ENCODE measurements at places on chromosomes 5 and 9.

DNA sequence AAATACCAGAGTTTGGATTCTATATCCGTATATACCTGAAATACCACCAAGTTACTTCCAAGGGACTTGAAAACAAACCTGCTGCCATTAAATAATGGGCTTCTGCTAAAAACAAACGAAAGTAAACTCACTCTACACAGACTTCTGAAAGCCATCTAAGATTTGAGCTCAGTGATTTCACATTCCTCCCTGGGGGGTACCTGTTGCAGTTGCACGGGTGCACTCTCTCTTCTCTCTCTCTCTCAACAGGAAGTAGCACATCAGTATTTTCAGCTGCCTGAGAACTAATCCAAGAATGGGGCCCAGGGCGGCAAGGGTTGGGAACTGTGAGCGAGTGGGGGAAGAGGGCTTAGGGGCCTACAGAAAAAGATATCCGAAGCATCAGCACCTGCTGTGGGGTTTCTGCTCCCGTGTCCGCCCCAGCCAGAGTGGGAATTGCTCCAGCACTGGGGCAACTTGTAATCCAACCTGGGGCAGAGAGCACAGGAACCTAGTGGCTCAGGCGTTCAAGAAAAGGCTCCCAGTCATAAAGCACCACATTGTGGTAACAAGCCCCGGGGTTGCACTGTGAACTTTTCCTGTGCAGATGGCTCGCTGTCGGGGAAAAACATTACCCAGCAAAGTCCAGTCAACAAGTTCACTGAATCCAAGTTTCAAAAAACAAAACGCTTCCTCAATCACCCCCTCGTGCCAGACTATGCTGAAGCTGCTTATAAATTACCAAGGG, 99.8 kb downstream of the EFNA5 start:
- peak; percentile 13 for DNase-seq

DNA sequence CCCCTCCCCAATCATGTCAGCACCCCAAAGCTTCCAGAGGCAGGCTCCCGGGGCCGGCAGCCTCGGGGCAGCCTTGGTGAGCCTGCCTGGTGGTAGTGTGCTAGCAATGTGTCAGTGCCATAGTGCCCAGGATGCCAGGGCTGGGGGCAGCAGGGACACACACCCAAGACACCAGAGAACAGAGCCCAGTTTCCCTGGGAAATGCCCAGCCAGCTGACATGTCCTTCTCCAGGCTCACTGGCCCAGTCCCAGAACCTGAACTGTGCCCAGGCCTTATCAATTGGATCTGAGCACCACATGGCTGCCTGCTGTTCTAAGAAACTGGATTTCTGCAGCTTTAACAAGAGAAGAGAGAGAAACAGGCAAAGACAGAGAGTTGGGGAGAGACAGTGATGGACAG, 74.9 kb upstream of the LRRTM2 start:
- no peak for DNase-seq

GRCh38 chr9:800591-801150, 40.8 kb upstream of the DMRT1 start:
- no peak for DNase-seq

DNA sequence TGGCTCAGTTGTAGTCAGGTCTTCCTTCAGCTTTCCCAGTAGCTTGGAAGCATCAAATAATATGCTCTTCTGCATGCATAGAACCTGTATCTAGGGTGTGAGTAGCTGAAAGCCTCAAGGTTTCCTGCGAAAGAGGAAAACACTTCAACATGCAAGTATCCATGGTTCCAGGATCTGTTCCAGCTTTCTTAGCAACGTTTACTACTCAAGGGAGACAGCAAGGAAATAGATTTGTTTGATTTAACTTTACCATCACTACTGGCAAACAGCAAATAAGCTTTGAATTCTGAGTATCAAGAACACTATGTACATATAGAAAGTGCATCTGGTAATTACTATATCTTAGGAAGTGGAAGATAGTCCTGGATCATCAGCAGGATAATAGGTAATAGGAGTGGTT, 341.0 kb downstream of the PRR16 start:
- no peak for DNase-seq

GRCh38 chr9:81609782-81610739, 79.3 kb downstream of the TLE1 start:
- DNase-seq = no peak

- DNase-seq = no peak
These were observed 303.6 kb downstream of the PIK3R1 start for GRCh38 chr5:68519143-68519542.

DNA sequence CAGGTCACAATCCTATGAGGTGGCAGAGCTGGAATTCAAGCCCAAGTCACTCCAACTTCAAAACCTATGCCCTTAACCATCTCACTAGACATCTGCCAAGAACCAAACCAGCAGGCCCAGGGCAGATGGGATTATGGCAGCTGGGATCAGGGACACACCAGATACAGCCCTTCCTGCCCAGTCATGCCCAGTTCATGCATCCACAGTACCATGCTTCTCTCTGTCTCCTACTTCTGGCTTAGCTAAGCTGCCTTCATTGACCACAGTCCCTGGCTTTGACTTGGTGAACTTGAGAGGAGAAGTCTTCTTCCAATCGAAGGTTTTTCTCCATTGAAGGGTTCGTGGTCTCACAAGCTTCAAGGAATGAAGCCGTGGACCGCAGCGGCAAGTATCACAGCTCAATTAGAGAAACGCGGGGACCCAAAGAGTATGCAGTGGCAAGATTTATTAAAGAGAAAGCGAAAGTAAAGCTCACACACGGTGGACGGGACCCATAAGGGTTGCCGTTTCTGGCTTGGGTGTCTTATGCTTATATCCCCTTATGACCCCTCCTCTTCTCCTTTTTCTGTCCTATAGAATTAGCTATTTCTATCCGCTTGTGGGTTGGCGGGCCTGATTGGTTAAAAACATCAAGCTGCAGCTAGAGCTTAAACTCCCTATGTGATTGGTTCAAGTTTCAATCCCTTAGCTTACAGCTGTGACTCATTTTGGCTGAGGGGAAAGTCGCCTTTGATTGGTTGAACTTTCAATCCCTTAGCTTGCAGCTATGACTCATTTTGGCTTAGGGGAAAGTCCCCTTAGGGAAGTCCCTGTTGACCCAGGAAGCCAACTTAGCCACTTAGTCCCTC, 101.2 kb downstream of the TRIM36 start:
- DNase-seq = peak; percentile 6

DNA sequence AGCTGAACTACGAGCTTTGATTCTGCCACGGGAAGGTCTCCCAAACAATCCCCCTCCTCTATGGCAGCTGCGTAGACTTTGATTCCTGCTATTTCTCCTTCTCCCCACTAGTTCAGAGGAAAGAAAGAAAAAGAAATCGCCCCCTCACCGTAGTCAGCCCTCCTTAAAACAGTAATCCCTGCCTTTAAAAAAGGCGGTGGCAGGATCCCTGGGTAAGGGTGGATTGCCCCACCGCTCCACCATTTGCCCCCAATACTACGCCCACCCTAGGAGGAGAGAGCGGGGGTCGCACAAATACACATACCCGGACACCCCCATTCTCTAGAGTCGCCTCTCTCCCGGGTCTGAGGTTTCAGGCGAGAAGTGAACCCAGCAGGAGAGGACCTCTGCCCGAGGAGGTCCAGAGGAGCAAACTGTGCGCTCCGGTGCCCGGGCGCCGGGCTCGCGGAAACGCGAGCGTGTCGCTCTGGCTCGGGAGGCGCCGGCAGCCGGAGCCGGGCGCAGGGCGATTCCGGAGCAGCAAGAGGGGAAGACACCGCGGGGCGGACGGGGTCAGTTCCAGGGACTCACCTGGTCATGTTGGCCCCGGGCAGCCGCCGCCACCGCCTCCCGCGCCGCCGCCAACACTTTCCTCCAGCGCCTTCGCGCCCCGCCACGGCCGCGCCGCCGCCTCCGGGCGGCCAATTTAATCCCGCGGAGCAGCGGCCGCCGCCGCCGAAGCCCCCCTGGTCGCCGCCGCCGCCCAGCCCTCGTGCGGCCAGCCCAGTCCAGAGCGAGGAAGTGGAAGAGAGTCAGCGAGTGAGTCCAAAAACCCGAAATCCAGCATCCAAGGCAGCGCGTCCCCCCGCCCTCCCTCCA, 1057.7 kb upstream of the DMAC1 start:
- DNase-seq = no peak

- DNase-seq = no peak
These were observed at the start of gene DIPK1B for GRCh38 chr9:136711751-136712689. TSS of gene DIPK1B (plus strand) at chr9:136712572. CDS start at chr9:136712666, 94 bp downstream.

DNA sequence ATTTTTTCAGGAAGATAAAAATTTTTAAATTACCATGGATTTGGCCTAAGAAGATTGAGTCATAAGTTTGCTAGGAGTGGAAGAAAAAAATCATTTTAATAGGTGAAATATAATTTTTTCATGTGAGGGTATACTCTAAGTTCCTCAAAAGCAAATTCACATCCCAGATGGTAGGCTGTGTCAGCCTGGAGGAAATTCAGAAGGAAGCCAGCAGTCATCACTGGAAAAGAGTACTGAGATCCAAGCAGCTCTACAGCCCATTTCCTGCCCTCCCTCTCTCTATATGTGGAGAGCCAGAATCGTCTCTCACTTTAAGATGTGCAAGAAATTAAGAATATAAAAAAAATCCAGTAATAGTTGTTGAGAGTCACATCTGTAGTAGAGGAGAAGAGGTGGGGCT, 126.5 kb upstream of the CDH18 start:
- DNase-seq = no peak

DNA sequence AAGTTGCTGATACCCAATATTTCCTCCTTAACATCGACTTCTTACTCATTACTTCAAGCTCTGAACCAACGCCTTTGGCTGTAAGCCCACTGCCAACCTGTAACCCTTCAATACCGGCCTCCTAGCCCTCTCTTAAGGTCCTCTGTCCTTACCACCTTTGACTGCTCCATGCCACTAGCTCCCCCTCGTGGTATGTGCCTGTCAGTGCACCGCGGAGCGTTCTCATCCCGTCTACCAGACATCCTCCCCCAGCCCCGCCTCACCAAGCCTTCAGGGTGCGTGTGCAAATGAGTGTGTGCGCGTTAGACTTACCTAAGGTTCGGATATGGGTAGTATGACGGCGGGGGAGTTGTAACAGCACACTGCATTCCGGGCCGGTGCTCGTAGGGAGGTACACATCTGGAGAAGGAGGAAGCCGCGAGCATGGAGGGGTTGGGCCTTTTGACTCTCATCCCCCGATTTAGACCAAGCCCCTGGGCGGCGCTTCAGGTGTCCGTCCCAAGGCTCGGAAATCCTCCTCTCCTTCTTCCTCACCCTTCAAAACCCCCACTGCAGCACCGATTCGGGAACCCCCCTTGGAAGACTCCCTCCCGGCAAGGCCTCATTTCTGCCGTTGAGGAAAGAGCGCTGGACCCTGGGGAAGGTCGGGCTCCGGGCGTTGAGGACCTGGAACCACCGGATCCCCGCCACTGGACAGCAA, 2.8 kb upstream of the MYORG start:
- peak; percentile 92 for DNase-seq

DNA sequence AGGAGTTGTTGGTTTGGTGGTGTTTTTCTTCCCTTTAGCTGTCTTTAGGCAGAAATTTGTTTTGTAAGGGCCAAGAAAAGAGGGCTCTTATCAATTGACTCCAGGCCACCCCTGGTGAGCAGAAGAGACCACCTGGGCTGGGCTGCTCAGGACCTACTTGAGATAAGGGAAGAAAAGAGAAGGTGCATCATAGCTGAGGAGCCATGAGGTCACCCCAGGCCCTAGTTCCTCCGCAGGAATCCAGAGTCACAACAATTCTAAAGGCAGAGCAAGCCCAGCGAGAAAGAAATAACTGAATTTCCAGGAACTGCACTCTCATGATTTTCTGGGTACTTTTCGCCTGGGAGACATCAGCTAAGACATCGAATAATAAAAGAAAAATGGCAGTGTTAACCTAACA, 34.9 kb downstream of the RFK start:
- DNase-seq = no peak

DNA sequence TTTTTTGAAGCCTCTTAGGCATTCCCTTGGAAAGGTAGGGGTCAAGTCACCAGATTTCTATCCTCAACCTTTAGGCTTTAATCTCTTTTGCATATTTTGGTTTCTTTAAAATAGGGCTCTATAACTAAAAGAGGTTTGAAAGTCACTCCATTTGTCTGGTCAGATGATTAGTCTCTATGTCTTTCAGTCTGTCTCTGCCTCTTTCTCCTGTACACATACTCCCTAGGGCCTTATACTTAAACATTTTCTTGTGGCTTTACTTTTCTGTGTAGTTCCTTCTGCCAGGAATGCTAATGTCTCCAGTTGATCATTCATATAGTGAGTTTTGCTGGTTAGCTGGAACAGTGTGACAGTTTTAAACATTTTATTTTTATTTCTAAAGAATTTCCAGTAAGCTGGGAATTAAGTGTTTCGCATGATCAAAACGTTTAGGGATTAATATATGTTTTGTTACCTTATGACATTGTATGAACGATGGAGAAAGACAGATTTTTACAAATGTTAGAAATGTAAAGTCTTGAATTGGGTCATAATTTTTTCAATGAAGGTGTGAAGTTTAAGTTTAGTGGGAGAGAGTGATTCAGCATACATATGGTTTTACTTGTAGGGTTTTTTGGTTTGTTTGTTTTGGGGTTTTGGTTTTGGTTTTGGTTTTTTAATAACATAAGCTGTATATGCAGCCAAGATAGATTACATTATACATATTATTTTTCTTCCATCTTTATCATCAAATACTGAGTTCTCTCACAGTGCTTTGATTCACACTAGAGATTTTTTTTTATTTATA, 90.6 kb downstream of the ZCCHC7 start:
- DNase-seq = no peak

GRCh38 chr5:88821161-88821560, 61.8 kb downstream of the MEF2C start:
- DNase-seq = no peak

- no peak for DNase-seq
These were observed 174.2 kb upstream of the IER5L start for GRCh38 chr9:129352146-129352865.

DNA sequence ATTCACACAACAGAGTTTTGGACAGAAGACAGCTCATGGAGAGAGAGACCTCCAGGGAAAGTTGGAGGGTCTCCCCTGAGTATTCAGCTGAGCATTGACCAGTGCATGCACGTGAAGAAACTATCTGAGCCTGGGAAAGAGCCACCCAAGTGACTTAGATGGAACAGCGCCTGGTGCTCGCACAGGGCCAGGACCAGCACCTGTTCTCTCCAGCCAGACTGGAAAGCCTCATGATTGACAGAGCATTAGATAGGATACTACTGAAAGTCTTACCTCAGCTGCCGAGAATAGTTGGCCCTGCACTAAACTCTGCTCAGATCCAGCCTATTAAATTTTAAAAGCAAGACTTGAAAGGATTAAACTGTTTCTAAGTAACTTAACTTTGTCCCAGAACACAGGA, 28.3 kb upstream of the NEURL1B start:
- no peak for DNase-seq

Measured in activated naive CD4-positive, alpha-beta T cell treated with Interleukin-2 at 50 U/mL for 16 hours (primary cell).